ENCODE measurements at places on chromosomes 2 and 18. TPM values are rescaled to one million over a fixed set of nuclear protein-coding genes. Genes with fewer than 3 reads are reported as not detected.

Gene SCYGR4
- not detected for total RNA-seq

Gene DOK6
- 2.4 TPM for total RNA-seq

Gene TMEM237
- 2.0 TPM for total RNA-seq

Gene AFF3
- 2.3 TPM for total RNA-seq

Gene FBXO41
- 0.33 TPM for total RNA-seq

Gene RAX
- total RNA-seq = not detected

Gene DUSP2
- total RNA-seq = 0.98 TPM

Gene ADD2
- 0.33 TPM for total RNA-seq

Gene RAB17
- total RNA-seq = 88.5 TPM

Gene VSNL1
- 11.9 TPM for total RNA-seq

Gene OXER1
- total RNA-seq = 29.7 TPM

Gene MOGAT1
- total RNA-seq = 10.2 TPM

Gene DAPL1
- not detected for total RNA-seq

Gene PLCL1
- total RNA-seq = 0.23 TPM

Gene PDE11A
- total RNA-seq = 3.9 TPM

Gene CD8B
- total RNA-seq = 0.45 TPM

Gene PLA2R1
- total RNA-seq = 1.3 TPM

Gene DCDC2C
- total RNA-seq = not detected

Gene TDRD15
- total RNA-seq = 0.93 TPM

Gene TEX261
- 36.4 TPM for total RNA-seq

Gene DSC3
- total RNA-seq = 0.03 TPM

Gene FBXO36
- total RNA-seq = 1.1 TPM

Gene CENPO
- total RNA-seq = 2.0 TPM

Gene NEURL3
- 0.43 TPM for total RNA-seq

Gene SLC16A14
- total RNA-seq = 1.6 TPM

Gene CXCR2
- total RNA-seq = 0.45 TPM

Gene UGT1A6
- 181 TPM for total RNA-seq

Gene FHOD3
- 0.40 TPM for total RNA-seq

Gene ERBB4
- 0.05 TPM for total RNA-seq

Gene CCDC141
- total RNA-seq = 0.38 TPM

Gene DPP4
- total RNA-seq = 15.2 TPM

Gene EDAR
- 1.8 TPM for total RNA-seq

Gene MC4R
- total RNA-seq = not detected

Gene MCFD2
- 161 TPM for total RNA-seq

Gene TMEM163
- total RNA-seq = 0.10 TPM

Gene MEIS1
- total RNA-seq = 5.9 TPM

Gene VWA3B
- 0.18 TPM for total RNA-seq

Gene UGT1A7
- 4.1 TPM for total RNA-seq

Gene SLC35F6
- 14.4 TPM for total RNA-seq

Gene ANKRD62
- not detected for total RNA-seq

Gene GAREM1
- 4.8 TPM for total RNA-seq

Gene CPS1
- 1,770 TPM for total RNA-seq

Gene SATB2
- total RNA-seq = 5.8 TPM

Gene NT5DC4
- total RNA-seq = not detected

Gene SPTBN1
- 108 TPM for total RNA-seq

Gene FRZB
- 0.28 TPM for total RNA-seq

Gene DOCK10
- total RNA-seq = 6.0 TPM

Gene RAB31
- total RNA-seq = 7.8 TPM

Gene KCNJ13
- not detected for total RNA-seq

Gene DNAJC5G
- not detected for total RNA-seq

Gene AMER3
- total RNA-seq = not detected

Gene INHBB
- total RNA-seq = 6.3 TPM

Gene SLC5A7
- not detected for total RNA-seq

Gene SERPINB10
- not detected for total RNA-seq

Gene TMEM169
- total RNA-seq = 1.5 TPM

Gene IL36RN
- not detected for total RNA-seq

Data from left lobe of liver (tissue), 2 donors.